ENCODE measurements at places on chromosomes 1 and 21.

- DNase-seq: no peak
Measured at GRCh38 chr1:238606896-238607295, 716.2 kb upstream of the ZP4 start.

DNA sequence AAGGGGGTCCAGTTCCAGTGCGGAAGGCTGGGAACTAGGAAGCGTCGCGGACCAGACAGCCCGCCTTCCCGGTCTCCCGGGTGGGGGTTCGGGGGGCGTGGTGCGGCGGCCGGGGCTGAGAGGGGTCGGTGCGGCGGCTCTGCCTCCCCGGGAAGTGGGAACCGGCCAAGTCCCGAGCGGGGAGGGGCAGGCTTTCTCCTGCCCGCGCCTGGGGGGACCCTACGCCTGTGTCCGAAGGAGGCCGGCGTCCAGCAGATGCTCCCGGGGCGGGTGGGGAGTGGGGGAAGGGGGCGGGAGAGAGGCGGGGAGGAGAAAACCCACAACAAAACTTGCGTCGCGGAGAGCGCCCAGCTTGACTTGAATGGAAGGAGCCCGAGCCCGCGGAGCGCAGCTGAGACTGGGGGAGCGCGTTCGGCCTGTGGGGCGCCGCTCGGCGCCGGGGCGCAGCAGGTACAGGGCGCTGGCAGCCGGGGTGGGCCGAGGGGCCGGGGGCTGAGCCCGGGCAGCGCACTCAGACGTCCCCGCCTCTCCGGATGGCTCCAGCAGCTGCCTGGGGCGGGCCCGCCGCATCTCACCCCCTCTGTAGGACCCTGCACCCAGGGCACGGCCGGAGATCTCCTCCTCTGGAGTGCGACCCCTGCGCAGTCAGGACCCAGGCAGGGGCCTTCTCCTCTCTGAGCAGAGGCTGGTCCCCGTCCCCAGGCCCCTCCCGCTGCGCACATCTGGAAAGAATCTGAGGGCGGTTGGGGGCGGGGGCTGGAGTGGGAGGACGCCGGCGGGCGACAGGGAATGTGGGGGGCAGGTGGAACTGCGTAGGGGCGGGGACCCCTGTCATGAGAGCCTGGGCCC, at the start of gene PODN:
PODN (plus strand) TSS at position 355 of the 849 bp plus-strand sequence. CDS start 7,643 bp downstream, outside the sequence.
- no peak for DNase-seq

DNA sequence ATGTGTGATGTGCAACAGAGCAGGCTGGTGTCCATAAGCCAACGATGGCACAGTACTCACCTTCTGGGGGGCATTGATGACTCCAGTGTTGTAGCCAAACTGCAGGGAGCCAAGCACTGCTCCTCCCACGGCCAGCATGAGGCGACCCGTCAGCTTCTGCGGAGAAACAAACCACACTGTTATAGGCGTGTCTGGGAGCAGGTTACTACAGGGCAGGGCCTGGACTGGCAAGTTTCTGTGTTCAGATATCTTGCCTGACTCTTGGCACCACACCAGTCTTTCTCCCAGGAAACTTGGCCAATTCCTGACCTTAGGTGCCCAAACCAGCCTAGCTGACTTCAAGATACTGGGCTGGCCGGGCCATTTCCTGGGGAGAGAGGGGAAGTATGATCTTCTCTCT, 15.5 kb downstream of the SLC2A1 start:
- no peak for DNase-seq

GRCh38 chr21:28215214-28215954, 777.3 kb downstream of the LTN1 start:
- DNase-seq: no peak

GRCh38 chr1:92916899-92917298, 44.4 kb downstream of the DIPK1A start:
- DNase-seq: no peak

DNA sequence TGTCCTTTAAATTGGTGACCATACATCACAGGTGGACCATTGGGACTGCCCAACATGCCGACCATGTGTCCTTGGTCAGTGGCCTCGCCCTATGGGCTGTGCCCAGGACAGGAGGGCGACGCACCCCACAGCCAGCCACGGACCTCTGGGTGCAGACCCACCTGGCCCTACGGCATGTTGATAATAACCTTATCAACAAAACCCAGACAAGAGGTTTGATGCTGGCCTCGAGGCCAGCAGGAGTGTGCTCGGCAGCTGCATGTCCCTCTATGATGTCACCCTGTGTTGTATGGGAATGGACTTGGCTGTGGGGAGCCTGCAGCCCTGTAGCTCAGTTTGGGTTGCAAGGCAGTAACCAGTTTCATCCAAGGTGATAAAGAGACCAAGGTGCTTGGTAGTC, 32.1 kb downstream of the SLC37A1 start:
- DNase-seq: no peak

DNA sequence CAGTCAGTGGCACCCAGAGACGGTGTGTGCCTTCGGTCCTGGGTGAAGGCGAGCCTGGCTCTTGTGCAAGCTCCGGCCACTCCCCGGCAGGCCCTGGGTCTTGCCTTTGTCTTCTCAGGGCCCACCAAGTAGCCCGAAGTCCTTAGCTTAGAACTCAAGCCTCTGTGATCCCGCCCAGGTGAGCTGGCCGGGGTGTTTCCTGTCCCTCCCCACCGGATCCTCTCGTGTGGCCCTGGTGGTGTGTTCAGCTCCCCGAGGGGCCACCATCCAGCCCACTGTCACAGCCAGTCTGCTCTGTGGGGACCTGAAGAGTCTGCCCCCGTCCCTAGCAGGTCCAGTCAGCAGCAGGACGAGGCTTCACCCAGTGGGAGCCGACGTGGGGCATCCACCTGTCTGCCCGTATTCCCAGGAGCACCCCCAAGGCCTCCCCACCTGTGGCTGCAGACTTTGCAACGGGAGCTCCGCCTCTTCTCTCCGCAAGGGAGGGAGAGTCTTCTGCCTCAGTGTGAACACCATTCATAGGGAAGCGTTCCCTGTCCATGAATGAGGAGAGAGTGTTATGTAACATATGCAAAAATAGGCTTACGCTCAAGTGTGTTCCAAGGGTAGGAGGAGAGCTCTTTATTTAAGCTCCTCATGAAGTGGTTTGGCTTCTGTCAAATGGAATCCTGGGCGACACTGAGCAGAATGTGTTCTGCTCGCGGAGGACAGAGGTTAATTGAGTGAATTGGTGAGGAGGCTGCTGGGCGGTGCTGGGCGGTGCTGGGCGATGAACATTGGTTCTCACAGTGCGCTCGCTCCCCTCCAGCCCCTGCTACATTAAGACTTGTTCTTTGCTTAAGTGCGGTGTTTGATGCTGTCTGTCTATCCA, 108.9 kb downstream of the CRYAA start:
- DNase-seq: no peak

DNA sequence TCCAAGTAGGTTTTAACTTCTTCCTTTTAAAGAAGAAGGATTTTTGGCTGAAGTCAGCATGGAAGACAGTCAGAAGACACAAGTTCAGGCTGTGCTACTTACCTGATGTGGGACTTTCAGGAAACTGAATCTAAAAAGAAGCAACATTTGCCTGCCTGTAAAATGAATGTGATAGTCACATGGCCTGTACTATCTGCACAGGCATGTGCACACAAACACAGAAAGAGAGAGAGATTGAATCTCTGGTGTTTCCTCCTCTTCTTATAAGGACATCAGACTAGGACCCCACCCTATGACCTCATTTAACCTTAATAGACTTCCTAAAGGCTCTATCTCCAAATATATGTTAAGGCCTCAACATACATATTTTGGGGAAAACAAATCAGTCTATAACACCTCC, 542.9 kb downstream of the PLPP3 start:
- DNase-seq: no peak

Data from activated T-cell treated with anti-CD3 and anti-CD28 coated beads, Interleukin-2, amount 50 U/mL, for 48 hours (primary cell).